ENCODE measurements at places on chromosomes 1 and 21. TPM values are rescaled to one million over a fixed set of nuclear protein-coding genes. Genes with fewer than 3 reads are reported as not detected.

GRCh38 chr21:40070871-40071270, 203.6 kb downstream of the PCP4 start:
- H3K36me3 ChIP-seq: no peaks in the 10 kb centered on the region
- no peaks in the 10 kb centered on the region for H3K27me3 ChIP-seq
- DNase-seq: no peak

DNA sequence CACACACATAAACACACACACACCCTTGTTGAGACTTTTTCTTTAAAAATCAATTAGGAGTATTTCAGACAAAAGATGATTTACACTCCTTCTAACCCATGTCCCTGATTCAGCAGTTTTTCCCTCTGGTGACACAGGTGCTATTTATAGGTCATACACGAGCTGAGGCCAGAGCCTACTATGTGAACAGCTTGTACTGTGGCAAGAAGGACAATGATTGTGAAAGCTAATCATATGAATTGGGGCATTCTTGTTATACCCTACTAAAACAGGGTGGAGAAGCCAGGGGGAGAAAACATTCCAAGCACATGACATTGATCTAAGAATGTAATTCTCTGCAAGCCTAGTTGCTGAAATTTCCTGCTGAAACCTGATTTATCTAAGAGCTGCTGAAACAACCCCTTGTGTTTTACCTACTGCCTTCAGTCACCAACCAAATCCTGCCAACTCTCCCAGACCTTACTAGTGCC, 60.3 kb downstream of the XCL1 start:
- no peak for DNase-seq
- no peak overlapping the region for H3K27ac ChIP-seq
- H3K27me3 ChIP-seq: no peaks in the 10 kb centered on the region
- H3K4me1 ChIP-seq: peaks cover 8% of the 10 kb centered on the region
- no peak overlapping the region for H3K4me3 ChIP-seq

Gene MORC3
- total RNA-seq: 21.6 TPM

- H3K36me3 ChIP-seq: no peaks in the 10 kb centered on the region
- no peaks in the 10 kb centered on the region for H3K27me3 ChIP-seq
- H3K4me1 ChIP-seq: no peaks in the 10 kb centered on the region
- H3K4me3 ChIP-seq: no peak overlapping the region
Measured at GRCh38 chr21:43467785-43468184, 40.9 kb upstream of the SIK1 start.

DNA sequence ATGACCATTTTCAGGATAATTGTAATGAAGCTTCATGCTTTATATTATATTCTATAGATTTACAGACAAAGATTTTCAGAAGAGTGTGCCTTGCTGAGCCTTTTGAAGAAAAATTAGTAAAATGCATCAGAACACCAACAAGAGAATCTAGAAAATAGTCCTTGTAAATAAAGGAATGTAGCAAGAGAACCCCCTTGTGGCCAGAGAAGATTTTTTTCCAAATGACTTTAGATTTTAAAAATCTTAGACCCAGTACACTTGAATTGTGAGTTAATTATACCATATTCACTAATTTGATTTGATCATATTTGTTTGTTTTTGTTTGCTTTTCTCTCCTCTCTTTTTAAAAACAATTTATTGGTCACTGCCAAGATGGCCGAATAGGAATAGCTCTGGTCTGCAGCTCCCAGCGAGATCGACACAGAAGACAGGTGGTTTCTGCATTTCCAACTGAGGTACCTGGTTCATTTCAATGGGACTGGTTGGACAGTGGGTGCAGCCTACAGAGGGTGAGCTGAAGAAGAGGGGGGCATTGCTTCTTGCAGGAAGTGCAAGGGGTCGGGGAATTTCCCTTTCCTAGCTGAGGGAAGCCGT, 12.8 kb upstream of the IFI44L start:
- H3K27ac ChIP-seq: no peak overlapping the region
- H3K4me3 ChIP-seq: no peak overlapping the region
- DNase-seq: no peak
- no peaks in the 10 kb centered on the region for H3K27me3 ChIP-seq
- H3K4me1 ChIP-seq: no peaks in the 10 kb centered on the region

- H3K27ac ChIP-seq: no peak overlapping the region
- no peak for DNase-seq
- no peaks in the 10 kb centered on the region for H3K4me1 ChIP-seq
Measured at GRCh38 chr1:230026572-230026971, 40.5 kb upstream of the GALNT2 start.

Gene S100A14
- total RNA-seq: 624 TPM

All from Caco-2 (cell line).